Mammary epithelial cell (primary cell): ENCODE measurements at places on chromosomes 6 and 20. TPM values are rescaled to one million over a fixed set of nuclear protein-coding genes. Genes with fewer than 3 reads are reported as not detected.
A peak's percentile ranks its signal among the peaks of the same experiment; 100 is the strongest.

PDE7B gene
- not detected in 2 replicates for total RNA-seq

DNA sequence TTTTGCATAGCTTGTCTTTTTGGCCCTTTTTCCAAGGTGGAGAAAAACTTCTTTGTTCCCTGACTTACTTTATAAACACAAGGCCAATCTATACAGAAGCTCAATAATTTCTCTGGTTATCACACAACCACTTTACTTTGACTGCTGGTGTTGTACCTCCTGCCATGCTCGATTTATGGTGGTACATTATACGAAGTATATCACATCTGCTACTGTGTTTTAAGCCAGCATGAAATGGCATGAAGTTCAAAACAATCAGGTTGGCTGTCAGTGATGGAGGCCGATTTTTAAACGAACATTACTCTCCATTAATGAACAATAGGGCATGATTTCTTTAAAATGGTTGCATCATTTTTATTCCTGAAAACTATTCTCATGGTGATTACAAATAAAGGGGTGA lies 21.0 kb upstream of the ATXN1 start:
- no peak for DNase-seq

- peak; percentile 99 for DNase-seq
Measured at GRCh38 chr20:52923123-52923937, 48.8 kb upstream of the TSHZ2 start.

REM1 gene
- total RNA-seq: not detected in 2 replicates

LAMP5 gene
- not detected in 2 replicates for total RNA-seq

TCP11 gene
- total RNA-seq: not detected in 2 replicates

FNDC1 gene
- total RNA-seq: 0.33 TPM

GRCh38 chr6:138970856-138971425 lies 17.1 kb downstream of the REPS1 start:
- DNase-seq: peak; percentile 93

- peak; percentile 71 for DNase-seq
Measured at GRCh38 chr20:10034717-10035571, at the start of gene ANKEF1. Gene ANKEF1 (plus strand): TSS chr20:10034987. CDS start chr20:10038302, 3,315 bp downstream.

DNA sequence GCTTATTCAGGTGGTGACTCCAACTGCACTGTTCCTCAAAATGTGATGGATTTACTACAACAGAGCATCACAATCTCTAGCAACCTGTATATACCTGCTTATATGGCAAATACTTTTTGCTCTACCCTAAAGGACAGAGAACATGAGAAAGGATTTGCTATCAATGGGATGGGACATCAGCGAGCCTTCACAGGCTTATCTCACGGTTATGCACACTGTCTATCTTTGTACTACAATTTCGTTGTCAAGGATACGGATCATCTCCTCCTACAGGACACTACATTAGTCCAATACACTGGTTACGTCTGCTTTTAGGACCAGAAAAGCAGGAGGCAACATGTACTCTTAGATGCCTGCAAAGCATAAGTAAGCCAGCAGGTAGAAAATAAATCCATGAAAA lies 34.2 kb downstream of the STX7 start:
- no peak for DNase-seq

DNA sequence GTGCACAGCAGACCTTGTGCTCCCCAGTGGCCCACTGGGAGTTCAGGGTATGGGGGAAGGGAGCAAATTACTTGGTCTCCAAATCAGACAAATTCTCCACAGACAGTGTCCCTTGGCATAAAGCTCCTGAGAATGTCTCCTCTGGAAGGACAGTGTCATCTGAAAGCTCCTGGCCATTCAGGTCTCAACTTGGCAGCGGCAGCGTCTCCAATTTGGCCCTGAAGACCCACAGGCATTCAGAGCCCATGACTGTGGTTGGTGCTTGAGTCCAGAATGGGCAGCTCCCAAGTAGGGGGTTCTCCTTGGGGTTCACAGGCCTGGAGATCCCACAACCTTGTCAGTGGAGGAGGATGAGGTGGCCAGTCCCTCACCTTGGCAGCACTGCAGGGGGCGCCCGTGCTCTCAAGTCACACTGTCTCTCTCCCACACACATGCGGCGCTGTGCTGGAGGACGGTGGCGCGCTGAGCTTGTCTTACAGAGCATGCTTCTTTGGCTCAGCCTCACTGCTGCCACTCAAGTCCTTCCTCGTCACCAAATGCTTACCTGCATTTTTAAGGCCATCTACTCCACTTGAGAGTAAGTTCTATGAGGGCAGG lies 20.7 kb downstream of the DYNLRB1 start:
- DNase-seq: no peak

DAAM2 gene
- not detected in 2 replicates for total RNA-seq

DNA sequence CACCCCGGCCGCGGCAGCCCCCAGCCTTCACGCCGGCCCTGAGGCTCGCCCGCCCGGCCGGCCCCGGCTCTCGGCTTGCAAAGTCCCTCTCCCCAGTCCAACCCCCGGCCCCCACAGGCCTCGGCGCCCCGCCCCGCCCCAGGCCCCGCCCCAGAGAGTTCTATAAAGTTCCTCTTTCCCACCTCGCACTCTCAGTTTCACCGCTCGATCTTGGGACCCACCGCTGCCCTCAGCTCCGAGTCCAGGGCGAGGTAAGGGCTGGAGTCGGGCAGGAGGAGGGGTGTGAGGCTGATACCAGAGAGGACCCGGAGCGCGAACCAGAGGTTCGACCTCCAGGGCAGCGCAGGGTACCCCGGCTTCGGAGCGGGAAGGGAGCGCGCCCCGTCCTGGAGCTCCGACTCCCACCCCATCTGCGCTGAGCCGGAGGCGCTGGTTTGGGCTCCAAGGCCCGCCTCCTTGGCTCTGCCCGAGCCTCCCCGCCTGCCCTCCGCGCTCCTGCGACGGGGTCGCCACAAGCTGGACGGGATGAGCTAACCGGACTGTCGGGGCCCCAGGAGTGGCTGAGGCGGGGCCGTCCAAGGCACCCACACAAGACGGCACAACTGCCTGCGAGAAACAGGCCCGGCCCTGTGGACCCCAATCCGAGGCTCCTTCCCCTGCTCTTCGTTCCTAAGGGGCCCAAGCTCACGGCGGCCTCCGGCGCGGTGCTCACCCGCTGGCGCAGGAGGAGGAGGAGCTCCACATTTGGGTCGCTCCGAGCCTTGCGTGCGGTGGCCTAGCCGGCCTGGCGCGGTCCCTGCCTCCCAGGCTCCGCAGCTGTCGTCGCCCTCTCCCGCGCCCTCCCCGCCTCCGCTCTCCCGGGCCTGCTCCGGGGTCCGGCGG lies at the start of gene IRF4:
Gene IRF4 (plus strand): TSS at position 194 of the 882 bp plus-strand sequence. CDS start 1,401 bp downstream, outside the sequence.
- DNase-seq: no peak

VPS16 gene
- total RNA-seq: 28.5 TPM

GRCh38 chr6:28537509-28538140 lies 11.9 kb downstream of the GPX5 start:
- DNase-seq: peak; percentile 75

TSPO2 gene
- total RNA-seq: not detected

GRCh38 chr6:149925253-149925973 lies 2.5 kb upstream of the RAET1G start:
- DNase-seq: no peak

SASH1 gene
- total RNA-seq: 12.5 and 14.9 TPM in 2 replicates

BMP6 gene
- 0.33 TPM for total RNA-seq

GRCh38 chr6:15351631-15352030 lies 105.8 kb downstream of the JARID2 start:
- peak; percentile 62 for DNase-seq

RAET1L gene
- 1.0 TPM for total RNA-seq

GRCh38 chr6:168247443-168248147 lies 72.0 kb downstream of the DACT2 start:
- no peak for DNase-seq

LGSN gene
- total RNA-seq: not detected in 2 replicates

DNA sequence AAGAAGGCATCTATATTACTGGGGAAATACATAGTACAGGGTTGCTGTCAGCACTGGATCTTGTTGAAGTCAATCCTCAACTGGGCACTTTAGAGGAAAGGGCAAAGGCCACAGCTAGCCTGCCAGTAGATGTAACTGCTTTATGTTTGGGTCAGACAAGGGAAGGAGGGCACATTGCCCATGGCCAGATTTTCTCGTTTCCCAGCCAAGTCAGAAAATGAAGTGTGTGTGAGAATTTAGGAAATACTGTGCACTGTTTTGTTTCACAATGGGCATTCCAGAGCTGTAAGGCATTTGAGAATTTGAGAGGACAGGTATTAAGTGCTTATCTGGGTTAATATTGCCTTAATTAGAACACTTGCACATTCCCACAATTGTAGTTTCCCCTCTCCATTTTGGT lies 183.9 kb upstream of the MCHR2 start:
- no peak for DNase-seq

- no peak for DNase-seq
Measured at GRCh38 chr6:50862176-50862575, 43.5 kb downstream of the TFAP2B start.

GRCh38 chr6:8852332-8852731 lies 417.0 kb upstream of the SLC35B3 start:
- no peak for DNase-seq

GRCh38 chr6:89547281-89547680 lies 91.3 kb downstream of the LYRM2 start:
- no peak for DNase-seq

GRCh38 chr6:167034056-167034455 lies 34.9 kb downstream of the CEP43 start:
- DNase-seq: no peak

DNA sequence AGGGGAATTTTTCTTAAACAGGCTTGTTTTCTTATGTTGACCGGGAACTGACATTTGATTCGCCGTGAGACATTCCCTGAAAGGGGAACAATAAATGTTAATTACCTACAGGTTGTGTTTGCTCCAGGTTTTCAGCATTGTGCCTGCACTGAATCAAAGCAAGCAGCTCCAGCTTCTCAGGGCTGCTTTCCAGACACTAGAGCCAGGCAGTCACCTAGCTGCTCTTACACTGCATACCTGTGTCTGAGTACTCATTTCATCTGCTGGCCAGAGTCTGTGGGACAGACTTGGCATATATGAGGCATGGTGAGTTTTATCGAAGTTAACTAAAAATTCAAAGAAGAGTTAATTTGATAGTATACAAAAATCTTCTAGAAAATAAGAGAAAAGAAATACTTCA lies 951.8 kb upstream of the MAP3K7 start:
- no peak for DNase-seq

RSPH3 gene
- total RNA-seq: 12.2 TPM

GRCh38 chr6:124990988-124991387 lies 28.8 kb downstream of the RNF217 start:
- DNase-seq: no peak

DNA sequence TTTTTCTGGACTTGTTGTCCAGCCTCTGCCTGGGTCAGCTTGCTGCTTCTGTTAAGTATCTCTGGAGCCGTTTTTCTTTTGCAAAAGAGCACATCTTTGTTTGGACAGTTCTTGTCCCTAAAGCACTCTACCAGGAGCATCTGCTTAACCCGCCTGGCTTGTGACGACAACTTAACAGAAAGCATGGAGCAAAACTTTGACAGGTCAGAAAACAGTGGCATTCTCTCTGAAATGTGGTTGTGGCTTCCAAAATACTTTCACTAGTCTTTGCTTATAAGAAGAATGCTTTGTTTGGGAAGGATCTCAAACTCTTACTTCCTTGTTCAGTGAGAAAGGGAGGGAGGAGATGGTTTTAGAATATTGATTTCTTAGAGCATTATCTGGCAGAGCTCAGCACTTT lies 47.6 kb downstream of the CD109 start:
- no peak for DNase-seq
